ENCODE measurements at places on chromosomes 16 and 17.

DNA sequence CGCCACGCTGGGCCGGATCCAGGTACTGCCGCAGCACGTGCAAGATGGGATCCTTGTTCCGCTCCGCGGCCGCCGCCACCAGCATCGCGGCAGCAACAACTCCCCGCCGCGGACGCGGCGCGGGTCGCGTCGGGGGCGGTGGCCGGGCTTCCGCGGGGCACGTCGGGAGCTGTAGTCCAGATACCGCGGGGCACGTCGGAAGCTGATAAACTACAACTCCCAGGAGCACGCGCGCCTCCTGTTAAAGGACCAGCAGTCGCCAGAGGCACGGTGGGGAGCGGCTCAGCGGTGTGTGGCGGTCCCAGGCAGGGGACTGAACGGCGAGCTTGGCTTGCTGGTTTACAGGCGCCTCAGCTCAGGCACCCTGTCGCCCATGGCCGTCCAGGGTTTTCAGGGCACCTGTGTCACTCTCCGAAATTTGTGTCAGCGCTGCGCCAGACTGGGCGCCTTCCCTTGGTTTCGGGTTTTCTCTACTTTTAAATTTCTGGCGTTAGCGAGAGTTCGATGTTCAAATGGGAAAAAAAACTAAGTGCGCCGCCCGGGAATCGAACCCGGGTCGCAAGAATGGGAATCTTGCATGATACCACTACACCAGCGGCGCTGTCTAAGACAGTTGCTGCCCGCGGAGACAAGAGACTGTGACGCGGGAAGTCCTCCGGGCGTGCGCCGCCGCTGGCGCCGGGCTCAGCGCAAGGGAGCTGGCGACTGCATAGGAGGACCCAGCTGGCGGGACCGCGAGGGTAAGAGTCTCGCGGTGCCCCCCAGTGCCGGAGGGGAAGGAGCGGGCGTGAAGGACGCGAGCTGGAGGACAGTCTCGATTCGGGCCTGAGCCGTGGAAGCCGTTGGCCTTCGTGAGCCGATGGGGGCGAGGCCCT lies at the start of gene METTL26:
Gene METTL26, minus strand, starts transcription at position 100 of the 875 bp plus-strand sequence. Its CDS starts 15 bp downstream, at position 85.
- DNase-seq, result peak; percentile 95

GRCh38 chr17:78888941-78889518 lies 14.0 kb downstream of the CEP295NL start:
- no peak for DNase-seq

DNA sequence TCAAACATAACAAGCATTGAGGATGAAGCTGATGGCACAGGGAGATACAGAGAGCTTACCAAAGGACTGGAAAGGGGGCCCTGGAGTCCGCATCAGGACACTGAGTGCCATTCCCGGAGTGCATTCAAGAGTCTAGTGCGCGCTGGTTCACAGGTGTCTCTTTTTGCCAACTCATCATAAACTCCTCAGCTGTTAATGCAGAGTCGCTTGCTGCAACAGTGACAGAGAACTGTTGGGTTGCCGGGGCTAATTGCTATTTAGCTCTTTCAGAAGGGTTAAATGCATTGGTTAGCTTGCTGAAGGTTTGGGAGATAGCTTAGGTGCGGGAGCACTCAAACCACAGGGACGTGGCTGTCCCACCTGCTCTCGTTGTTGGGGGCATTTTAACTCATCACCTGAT lies 1091.6 kb upstream of the EEF2KMT start:
- no peak for DNase-seq

- no peak for DNase-seq
Observed at GRCh38 chr16:12786081-12786480, 17.6 kb downstream of the CPPED1 start.
